NCI-H2029 (cell line): ENCODE measurements at places on chromosomes 5 and 9.

DNA sequence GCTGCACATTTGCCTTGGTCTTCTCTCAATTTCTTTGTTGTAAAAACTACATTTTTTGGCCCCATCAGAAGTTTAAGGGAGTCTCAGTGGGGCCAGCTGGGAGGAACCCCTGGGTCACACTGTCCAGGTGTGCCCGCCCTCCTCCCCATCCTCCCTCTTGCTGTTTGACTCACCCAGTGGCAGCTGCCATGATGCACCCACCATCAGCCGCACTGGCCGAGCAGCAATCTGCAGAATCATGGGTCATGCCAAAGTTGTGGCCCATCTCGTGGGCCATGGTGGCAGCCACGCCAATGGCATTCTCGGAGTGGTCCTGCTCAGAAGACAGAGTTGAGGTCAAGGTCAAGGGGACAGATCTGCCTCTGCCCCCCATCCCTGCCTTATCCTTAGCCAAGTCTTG, 45.5 kb downstream of the NIPAL4 start:
- no peak for DNase-seq

- no peak for DNase-seq
These were observed 70.2 kb upstream of the STXBP1 start for GRCh38 chr9:127541865-127542264.

GRCh38 chr5:142242272-142242671, 82.5 kb downstream of the SPRY4 start:
- DNase-seq, result no peak

DNA sequence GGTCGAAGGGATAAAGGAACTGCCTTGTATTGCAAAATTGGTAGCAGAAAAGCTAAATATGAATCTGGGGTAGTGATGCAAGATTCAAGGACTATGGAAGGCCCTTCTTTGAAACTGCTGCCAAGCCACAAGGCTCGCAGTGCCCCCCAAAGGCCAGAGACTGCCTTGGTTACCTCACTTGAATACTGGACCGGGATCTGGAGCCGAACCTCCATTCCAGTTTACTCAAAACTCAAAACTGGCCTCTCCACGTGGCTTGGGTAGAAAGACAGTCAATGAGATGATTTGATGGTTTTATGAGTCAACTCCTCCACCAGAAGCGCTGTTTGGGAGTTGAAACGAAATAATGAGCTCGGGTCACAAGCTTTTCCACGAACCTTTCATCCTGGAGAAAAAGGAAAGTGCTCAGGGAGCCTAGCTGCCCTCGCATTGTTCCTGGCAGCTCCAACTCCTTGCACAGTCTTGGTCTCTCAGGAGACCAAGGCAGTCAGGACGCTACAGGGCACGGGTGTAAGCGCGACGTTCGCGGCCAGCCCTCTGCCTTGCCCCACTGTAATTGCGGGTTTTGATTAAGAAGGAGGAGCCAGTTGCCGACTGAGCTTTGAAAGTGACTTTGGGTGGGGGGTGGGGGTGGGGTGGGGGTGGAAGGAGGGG, 2.8 kb downstream of the ST8SIA4 start:
- no peak for DNase-seq

DNA sequence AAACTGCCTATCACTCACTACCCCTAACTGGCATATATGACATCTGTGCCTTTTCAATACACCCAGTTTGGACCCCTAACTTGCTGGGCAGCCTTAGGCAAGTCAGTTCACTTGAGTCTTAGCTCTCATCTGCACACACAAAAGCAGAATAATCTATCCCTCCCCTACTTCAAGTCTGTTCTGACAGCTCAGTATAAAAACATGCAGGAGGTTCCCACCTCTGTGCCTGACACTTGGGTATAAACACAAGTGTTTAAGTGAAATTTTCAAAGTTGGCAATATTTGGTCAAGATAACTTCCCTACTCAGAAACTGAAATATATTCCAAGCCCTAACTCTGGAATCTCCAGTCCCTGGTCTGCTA, 12.6 kb downstream of the HNRNPH1 start:
- DNase-seq, result no peak

- DNase-seq, result no peak
These were observed 115.1 kb downstream of the CDC42SE2 start for GRCh38 chr5:131378721-131379541.
